ENCODE measurements at places on chromosomes 5 and 9.

DNA sequence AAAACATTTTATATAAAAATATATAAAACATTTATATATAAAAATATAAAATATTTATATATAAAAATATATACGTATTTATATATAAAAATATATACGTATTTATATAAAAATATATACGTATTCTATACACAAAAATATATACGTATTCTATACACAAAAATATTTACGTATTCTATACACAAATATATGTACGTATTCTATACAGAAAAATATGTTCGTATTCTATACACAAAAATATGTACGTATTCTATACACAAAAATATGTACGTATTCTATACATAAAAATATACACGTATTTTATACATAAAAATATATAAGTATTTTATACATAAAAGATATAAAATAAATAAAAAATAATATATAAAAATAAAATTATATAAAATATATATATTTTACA is 323.6 kb downstream of the HCN1 start:
- no peak for DNase-seq

GRCh38 chr9:110526426-110526825 is 53.1 kb downstream of the SVEP1 start:
- no peak for DNase-seq

- no peak for DNase-seq
These were observed 117.4 kb downstream of the PRKACG start for GRCh38 chr9:68896486-68896885.

DNA sequence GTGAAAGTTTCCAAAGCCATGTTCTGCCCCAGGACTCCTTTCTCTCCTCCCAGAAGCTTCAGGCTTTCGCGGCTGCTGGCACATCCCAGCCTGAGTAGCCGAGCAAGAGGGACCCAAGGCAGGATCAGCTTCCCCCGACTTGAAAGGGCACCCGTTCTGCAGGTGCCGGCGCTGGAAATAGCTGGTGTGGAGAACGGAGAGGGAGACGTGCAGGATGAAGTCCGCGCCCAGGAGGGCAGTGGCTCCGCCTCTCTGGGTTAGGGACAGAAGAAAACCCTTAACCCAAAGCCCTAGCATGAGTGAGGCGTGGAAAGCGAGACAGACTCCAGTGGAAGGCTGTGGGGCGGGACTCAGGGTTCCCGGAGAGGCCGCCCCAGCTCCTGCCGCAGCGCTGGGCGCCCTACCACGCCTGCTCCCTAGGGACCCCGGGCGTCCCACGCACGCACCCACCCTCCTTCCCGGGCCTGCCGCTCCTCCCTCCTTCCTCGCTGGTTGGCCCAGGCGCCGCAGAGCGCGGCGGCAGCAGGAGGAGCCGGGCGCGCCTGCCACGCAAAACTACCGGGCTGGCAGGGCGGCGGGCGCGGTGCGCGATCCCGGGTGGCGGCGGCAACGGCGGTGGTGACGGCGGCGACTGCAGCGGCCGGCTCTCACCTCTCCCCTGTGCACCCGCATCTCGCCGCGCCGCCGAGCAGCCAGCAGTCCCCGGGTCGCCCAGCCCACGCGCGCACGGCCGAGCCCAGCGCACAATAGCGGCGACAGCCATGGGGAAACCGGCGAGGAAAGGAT is at the start of gene SLC1A1:
Gene SLC1A1 (plus strand): TSS at position 550 of the 786 bp plus-strand sequence. CDS start 212 bp downstream, at position 762.
- DNase-seq = no peak

- no peak for DNase-seq
These were observed 39.2 kb downstream of the MARCHF11 start for GRCh38 chr5:16140417-16140816.

DNA sequence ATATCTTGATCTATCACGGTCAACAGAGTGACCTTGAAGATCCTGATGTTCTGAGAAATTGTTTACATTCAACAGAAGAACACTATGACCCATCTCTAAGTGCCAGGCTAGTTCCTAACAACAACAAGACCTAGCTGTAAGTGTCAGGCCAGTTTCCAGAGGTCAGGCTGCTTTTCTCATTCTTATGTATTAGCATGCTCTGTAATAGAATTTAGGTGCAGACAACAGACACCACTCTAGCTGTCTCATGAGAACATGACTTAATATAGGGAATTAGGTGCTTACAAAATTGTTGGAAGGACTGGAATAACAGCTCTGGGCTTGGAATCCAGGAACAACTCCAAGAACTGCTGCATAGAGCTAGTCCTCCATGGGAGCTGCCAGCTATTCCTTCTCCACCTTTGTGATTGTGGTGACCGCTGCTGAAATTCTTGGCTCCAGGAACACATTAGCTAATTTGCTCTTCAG is 138.7 kb downstream of the SNX18 start:
- DNase-seq = no peak

- no peak for DNase-seq
These were observed 29.4 kb upstream of the ADAMTS2 start for GRCh38 chr5:179374506-179375235.

GRCh38 chr5:156675395-156675794 is 174.7 kb upstream of the PPP1R2B start:
- no peak for DNase-seq

- DNase-seq = no peak
These were observed 55.7 kb upstream of the MAP3K1 start for GRCh38 chr5:56759521-56760216.

GRCh38 chr5:126998201-126998631 is 32.1 kb downstream of the MARCHF3 start:
- DNase-seq = no peak

DNA sequence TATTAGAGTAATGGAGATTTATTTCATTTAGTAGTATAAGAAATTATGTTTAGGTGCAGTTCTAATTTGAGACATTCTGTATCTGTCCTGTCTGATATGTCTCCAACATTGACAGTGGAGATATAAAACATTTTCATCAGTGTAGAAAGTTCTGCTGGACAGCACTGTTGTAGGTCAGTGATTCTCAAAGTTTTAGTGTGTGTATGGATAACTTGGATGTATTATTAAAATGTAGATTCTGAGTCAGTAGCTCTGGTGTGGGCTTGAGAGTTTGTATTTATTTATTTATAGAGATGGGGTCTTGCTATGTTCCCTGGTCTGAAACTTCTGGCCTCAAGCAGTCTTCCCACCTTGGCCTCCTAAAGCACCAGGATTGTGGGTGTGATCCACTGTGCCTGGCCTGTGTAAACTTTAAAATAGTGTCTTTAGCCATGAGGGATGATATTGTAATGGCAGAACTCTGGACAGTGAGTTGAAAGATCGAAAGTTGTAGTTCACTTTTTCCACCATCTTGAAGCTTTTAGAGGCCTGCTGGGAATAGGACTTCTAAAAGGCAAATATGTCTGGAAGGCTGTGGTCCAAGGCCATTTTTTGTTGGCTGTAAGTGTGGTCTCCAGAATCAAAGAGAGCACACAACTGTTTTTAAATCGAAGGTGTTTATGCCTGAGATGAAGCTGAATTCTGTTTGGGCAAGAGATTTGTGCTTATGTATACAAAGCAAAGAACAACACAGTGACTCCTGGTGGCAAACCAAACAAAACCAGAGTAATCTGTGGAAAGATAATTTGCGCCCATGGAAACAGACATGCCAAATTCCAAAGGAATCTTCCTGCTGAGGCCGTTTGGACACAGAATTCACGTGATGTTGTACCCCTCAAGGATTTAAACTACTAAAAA is 12.4 kb downstream of the UBAP1 start:
- no peak for DNase-seq

GRCh38 chr9:17062497-17062896 is 72.3 kb upstream of the CNTLN start:
- no peak for DNase-seq

DNA sequence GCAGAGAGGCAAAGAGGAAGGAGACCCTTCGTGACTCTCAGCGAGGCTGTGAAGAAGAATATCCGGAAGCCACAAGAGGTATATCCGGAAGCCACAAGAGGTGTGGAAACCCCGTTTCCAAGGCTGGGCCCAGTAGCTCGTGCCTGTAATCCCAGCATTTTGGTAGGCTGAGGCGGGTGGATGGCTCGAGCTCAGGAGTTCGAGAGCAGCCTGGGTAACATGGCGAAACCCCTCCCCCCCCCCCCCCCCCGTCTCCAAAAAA is 612 bp upstream of the BBLN start:
- DNase-seq = peak; percentile 29

DNA sequence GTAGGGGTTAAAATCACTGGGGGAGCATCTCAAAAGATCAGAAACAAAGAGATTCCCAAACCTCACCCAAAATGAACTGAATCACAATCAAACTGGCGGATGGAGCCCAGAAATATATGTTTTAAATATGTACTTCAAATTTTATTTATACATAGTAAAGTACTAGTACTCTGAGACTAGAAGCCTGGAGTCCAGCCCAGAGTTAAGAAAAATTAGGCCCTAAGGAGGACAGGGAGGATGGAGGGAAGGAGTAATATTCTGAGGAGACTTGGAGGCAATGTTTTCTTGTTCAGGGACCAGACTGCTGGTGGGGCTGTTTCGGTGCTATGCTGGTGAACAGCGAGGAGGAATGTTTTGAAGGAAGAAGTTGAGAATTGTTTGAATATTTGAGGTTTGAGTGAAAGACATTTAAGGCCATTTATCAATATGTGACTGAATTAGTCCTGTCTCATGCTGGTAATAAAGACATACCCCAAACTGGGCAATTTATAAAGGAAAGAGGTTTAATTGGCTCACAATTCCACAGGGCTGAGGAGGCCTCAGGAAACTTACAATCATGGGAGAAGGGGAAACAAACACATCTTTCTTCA is 552.4 kb upstream of the DAB2 start:
- DNase-seq = no peak

GRCh38 chr5:156526081-156526925 is 199.3 kb downstream of the SGCD start:
- DNase-seq = no peak

GRCh38 chr5:151742870-151743294 is 15.5 kb downstream of the ATOX1 start:
- DNase-seq = no peak
